ENCODE measurements at places on chromosomes 7 and 10.
A peak's percentile ranks its signal among the peaks of the same experiment; 100 is the strongest.

DNA sequence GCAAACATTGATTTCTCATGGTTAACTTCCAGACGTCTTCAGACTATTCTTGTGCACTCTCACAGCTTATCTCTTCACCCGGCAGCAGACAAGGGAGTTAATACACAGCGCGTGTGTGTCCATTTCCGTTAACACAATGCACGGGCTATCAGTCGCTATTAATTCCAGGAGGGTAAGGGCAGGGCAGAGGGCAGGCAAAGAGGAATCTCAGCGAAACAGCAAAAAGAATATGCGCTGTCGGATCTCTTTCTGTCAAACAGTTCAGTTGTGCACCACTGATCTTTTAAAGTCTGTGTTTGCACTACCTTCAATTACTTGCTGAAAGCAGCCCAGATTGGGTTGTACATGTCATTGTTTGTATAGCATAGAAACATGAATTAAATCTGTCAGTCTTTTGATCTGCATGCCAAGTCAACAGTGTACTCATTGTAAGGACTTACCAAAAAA, 41.1 kb upstream of the CABCOCO1 start:
- DNase-seq = peak; percentile 84

- DNase-seq = no peak
Observed at GRCh38 chr10:106930751-106931150, 233.8 kb downstream of the SORCS1 start.

GRCh38 chr10:71998840-71999194, 34.6 kb downstream of the CHST3 start:
- no peak for DNase-seq

GRCh38 chr10:60914690-60915141, 29.3 kb downstream of the RHOBTB1 start:
- DNase-seq = no peak

DNA sequence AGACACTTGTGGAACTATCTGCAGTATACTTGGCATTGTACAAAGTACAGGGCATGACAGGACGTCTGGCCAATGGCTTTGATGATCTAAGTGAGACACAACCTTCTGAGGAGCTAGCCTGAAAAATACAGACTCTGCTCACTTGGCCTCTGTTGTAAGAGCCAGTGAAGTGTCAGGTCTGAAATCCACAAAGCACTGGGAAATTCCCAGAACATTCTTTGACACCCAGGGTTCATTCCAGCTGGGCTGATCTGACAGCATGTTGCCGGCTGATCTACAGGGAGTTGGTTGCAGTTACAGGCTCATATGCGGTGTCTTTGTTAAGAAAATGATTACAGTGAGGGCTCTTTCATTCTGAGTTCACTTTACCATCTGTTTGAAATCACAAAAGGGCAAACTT, 354.6 kb downstream of the PHF14 start:
- no peak for DNase-seq

DNA sequence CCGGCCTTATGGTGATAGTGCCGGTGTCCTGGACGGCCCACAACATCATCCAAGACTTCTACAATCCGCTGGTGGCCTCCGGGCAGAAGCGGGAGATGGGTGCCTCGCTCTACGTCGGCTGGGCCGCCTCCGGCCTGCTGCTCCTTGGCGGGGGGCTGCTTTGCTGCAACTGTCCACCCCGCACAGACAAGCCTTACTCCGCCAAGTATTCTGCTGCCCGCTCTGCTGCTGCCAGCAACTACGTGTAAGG, 713 bp downstream of the CLDN4 start:
- DNase-seq = no peak

DNA sequence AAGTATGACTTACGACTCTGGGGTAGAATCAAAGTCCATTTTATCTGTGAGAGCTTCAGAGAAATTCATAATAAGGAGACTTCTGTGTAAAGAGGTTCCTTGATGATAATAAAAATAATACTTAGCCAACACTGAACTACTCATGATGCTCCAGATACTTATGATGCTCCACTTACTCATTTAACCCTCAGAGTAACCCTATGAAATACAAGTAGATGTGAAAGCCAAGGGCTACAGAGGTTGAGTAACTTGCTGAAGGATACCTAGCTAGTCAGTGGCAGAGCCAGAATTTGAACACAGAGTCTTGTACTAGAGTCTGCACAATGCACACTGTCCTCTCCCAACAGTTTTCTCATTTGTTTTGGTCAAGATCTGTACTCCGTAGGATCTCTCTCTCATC, 89.5 kb downstream of the HECW1 start:
- no peak for DNase-seq

- no peak for DNase-seq
Observed at GRCh38 chr7:98046816-98047215, 56.8 kb upstream of the OCM2 start.

GRCh38 chr7:75738975-75739795, 444 bp upstream of the HIP1 start:
- DNase-seq = peak; percentile 97

DNA sequence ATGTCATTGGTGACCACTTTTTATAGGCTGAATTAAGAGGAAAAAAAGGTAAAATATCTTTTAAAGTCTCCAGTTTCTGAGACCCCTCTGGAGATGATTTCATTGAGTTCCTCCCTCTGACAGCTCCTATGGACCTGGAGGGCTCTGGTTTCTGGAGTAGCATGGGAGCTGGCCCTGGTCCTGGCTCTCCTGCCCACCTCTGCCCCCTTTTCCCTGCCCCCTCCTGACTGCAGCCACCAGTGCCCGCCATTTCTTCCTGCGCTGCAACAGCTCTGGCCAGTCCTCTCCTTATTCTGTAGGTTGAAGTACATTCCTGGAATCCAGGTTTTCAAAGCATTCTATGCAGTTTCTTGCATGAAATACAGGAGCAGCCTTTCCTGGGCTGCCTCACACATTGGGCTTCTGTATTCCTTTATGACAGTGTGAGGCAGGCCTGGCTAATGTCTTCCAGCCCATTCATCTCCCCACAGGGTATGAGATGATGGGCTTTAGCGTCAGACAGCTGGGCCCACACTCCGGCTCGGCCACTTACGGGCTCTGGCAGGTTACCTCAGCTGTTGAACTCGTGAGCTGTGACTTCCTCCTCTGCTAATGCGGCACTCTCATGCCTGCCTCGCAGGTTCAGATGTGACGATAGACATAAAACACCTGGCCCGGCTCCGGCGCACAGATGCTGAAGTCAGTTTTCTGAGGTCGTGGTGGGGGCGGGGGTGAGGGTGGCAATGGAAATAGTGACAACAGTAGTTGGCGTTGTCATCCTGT, 101.7 kb downstream of the MGMT start:
- DNase-seq = no peak

GRCh38 chr7:138626846-138627245, 74.3 kb downstream of the SVOPL start:
- no peak for DNase-seq

DNA sequence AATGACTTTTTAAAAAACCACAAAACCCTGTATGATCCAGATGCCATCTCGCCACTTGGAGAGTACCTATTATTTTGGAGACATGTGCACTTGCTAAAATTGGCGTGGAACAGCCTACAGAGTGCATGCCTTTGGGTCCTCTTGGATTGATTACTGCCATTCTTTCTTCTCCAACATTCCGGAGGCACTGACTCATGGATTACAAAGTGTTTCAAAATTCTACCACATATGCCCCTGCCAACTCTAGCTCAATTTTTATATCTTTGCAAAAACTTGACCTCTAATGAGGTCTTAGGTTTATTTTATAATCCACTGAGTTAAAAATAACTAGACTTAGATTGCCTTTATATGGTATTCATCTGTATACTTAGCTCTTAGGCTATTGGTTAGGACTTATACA, 55.8 kb upstream of the KIF5B start:
- DNase-seq = no peak

- no peak for DNase-seq
Observed at GRCh38 chr10:17452060-17452841, 2.1 kb downstream of the ST8SIA6 start.

DNA sequence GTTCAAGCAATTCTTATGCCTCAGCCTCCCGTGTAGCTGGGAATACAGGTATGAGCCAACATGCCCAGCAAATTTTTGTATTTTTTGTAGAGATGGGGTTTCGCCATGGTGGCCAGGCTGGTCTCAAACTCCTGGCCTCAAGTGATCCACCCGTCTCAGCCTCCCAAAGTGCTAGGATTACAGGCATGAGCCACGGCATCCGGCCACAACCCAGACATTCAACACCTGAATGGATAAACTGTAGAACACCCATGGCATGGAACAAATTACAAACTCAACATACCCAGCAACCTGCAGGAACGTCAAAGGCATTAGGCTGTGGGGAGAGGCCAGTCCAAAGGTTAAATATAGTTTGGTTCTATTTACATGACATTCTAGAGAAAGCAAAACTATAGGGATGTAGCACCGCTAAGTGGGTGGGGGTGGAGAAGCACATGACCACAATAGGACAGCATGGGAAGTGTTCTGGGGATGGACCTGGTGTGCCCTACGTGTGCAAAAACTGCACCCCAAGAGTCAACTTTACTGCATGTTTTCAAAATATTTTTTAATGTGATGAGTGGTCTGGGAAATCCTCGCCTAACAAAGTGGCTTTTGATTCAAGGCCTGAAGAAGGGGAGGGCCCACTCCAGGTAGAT, 6.5 kb upstream of the PGAM2 start:
- no peak for DNase-seq

GRCh38 chr10:117684046-117684610, 141.6 kb downstream of the EMX2 start:
- no peak for DNase-seq

DNA sequence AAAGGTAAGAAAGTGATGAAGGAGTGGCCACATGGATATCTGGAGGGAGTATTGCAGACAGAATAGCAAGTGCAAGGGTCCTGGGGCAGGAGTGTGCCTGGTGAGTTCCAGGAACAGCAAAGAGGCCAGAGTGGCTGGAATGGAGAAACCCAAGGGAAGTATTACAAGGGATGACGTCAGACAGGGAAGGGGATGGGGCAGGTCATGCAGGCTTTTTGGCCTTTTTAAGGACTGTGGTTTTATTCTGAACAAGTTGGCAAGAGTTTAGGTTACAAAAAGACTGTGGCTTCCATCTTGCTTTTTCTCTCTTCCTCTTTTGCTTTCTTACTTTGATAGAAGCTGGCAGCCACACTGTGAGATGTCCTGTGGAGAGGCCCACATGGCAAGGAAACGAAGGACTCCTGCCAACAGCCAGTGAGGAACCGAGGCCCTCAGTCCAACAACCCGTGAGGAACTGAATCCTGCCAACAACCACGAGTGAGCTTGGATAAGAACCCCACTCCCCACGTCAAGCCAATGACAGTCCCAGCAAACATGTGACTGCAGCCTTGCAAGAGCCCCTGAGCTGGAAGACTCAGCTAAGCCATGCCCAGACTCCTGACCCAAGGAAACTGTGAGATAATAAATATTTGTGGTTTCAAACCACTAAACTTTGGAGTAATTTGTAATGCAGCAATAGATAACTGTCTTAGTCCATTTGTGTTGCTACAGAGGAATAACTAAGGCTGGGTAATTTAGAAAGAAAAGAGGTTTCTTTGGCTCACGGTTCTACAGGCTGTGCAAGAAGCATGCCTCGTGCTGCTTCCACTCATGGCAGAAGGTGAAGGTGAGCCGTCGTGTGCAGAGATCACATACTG, 19.8 kb upstream of the KDM7A start:
- DNase-seq = no peak

- no peak for DNase-seq
Observed at GRCh38 chr7:117774943-117775342, 98.3 kb downstream of the CTTNBP2 start.

DNA sequence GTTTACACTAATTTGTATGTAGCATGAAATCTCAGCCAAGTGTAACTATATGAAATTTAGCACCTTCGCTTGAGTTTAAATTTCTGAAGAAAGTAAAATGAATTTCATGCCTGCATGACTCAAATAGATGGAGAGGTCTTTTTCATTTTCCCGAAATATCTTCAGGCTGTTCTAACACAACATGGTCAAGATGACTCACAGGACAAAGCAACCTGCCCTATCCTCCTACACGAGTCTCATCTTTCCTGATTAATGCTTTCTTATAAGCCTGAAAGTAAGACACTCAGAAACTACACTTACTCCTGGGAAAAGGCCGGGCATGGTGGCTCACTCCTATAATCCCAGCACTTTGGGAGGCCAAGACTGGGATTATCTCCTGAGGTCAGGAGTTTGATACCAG, 41.2 kb downstream of the CH25H start:
- DNase-seq = no peak

GRCh38 chr7:98110249-98111022, 3.8 kb downstream of the LMTK2 start:
- no peak for DNase-seq

GRCh38 chr7:117405519-117405918, 21.8 kb downstream of the ASZ1 start:
- no peak for DNase-seq

DNA sequence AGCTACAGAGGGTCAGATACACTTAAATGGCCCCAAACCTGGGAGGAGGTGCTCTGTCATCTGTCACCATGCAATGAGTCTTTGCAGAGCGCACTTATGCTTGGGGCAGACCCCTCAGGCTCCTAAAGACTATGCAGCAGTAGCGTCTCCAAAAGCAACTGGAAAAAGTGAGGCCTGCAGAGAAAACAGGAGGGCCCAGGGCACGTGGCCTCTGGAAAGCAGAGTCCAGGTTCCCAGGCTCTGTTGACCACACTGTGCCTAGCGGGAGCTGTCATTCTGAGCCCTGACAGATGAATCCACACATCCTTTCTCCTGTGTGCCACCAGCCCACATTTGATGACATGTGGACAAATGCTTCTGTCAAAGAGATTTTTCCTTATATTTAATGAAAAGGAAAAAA, 66.4 kb downstream of the MINDY4 start:
- DNase-seq = no peak

GRCh38 chr10:62071846-62072281, 170.4 kb downstream of the ARID5B start:
- no peak for DNase-seq

All from NCI-H2227 treated with DMSO at 0.1 percent for 48 hours (cell line).